ENCODE measurements at places on chromosomes 5 and 9. TPM values are rescaled to one million over a fixed set of nuclear protein-coding genes. Genes with fewer than 3 reads are reported as not detected.

GRCh38 chr9:91172329-91172728 lies 189.4 kb downstream of the AUH start:
- H3K27me3 ChIP-seq, result no peaks in the 10 kb centered on the region
- DNase-seq, result no peak
- H3K27ac ChIP-seq, result no peak overlapping the region
- peaks cover 19% of the 10 kb centered on the region for H3K4me1 ChIP-seq

DNA sequence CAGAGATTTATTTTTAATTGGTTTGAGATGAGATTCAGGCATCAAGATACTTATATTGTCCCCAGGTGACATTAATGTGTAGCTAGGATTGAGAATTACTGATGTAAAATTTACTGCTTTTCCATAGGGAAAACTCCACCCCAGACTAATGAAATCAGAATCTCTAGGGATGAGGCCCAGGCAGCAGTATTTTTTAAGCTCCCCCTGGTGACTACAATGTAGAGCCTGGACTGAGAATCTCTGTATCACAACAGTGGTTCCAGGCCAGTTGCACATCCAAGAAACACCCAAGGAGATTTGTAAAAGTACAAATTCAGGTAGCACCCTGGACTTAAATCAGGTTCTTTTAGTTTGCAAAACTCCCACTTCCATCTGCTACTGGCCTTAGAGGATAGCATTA lies 185.7 kb downstream of the MARCHF11 start:
- H3K4me3 ChIP-seq, result no peak overlapping the region
- no peaks in the 10 kb centered on the region for H3K36me3 ChIP-seq
- no peak for DNase-seq
- H3K27ac ChIP-seq, result no peak overlapping the region

DNA sequence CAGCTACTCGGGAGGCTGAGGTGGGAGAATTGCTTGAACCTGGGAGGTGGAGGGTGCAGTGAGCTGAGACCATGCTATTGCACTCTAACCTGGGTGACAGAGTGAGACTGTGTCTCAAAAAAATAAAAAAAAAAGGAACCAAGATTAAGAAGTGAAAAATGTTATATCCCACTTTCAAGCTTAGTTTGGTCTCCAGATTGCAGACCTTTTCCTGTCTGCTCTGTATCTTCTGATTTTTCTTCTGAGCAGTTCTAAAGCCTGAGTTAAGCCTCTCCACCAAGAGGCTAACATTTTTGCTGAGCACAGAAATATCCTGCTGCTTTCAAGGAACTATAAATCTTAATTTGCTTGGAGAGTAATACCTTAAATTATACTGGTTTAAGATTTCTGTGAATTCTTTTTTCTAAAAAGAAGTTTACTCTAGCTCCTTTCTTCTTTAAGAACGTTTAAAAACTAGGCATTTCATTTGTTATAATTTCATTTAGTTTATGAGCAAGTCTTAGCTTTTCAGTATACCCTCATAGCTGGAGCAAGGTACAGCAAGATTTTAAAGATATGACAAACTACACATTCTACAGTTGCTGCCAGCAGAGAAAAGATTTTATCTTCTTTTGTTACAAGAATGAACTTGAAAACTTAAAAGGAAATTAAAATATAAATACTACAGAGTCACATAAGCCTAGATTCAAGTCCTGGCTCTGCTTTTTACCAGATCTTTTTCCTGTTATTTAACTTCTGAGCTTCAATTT lies 55.0 kb downstream of the GARNL3 start:
- H3K4me1 ChIP-seq, result no peaks in the 10 kb centered on the region
- no peaks in the 10 kb centered on the region for H3K27me3 ChIP-seq
- H3K4me3 ChIP-seq, result no peak overlapping the region
- no peak for DNase-seq
- H3K27ac ChIP-seq, result no peak overlapping the region

TEX48 gene
- total RNA-seq, result 0.86 TPM

DNA sequence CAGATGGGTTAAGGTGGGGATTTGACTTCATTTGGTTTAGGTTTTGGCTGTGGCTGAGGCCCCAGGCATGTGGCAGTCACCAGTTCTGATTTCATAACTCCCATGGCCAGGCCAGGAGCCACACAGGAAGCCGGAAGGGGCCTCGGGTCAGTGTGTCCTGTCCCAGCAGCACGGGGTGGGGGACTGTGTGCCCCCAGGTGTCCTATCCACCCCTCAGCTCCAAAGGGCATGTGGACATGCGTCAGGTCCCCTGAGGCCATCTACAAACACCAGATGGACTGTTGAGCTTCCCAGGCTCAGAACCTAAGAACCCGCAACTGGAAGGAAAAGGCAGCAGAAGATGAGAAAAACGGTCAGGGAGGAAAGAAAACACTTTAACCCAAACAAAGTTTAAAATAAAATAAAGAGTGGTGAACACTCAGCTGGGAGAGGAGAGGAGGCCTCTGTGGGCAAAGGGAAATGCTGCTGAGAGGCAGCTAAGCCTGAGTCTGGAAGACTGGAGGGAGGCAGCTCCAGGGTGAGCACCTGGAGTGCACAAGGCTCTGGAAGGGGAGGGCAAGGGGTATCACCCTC lies 260.8 kb downstream of the AUH start:
- H3K4me1 ChIP-seq, result peaks cover 35% of the 10 kb centered on the region
- no peak for DNase-seq
- no peaks in the 10 kb centered on the region for H3K36me3 ChIP-seq
- H3K27me3 ChIP-seq, result no peaks in the 10 kb centered on the region
- H3K4me3 ChIP-seq, result no peak overlapping the region
- H3K27ac ChIP-seq, result no peak overlapping the region
